ENCODE measurements at places on chromosomes 12 and 14.

GRCh38 chr12:128820723-128821432 lies 2.9 kb downstream of the SLC15A4 start:
- no peak for DNase-seq

DNA sequence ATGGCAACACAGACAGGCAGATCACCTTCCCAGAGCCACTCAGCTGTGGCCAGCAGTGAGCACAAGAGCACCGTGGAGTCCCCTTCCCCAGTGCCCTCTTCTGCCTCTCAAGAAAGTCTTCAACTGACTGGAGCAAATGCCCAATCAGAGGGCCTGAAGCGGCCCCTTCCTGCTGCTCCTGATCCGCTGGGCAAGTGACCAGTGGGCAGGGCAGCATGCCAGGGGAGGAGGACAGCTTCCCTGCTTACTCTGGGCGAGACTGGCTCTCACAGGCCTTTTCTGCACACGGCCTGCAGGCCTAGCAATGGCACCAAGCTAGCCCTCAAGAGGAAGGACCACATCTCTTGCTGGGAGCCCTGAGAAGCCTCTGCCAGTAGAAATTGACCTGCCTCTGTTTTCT lies 890 bp downstream of the KRT71 start:
- DNase-seq = no peak

- no peak for DNase-seq
Measured at GRCh38 chr12:121190523-121191031, 19.4 kb upstream of the P2RX4 start.

DNA sequence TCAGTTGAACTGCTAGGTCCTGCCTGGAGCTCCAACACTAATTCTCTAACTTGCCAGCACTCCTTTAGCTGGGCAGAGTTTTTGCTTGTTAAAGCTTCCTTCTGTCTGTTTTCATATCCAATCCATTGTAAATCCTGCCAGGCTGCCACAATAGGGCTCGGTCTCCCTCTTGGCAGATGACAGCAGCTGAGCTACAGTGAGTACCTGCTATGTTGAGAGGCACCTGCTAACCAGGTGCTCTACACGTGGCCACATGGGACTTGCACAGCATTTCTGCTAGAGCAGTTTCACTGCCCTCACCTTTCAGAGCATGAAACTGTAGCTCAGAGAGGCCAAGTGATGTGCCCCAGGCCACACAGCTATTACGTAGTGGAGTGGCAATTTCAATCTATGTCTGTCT lies 106.6 kb upstream of the NOS1 start:
- DNase-seq = no peak

DNA sequence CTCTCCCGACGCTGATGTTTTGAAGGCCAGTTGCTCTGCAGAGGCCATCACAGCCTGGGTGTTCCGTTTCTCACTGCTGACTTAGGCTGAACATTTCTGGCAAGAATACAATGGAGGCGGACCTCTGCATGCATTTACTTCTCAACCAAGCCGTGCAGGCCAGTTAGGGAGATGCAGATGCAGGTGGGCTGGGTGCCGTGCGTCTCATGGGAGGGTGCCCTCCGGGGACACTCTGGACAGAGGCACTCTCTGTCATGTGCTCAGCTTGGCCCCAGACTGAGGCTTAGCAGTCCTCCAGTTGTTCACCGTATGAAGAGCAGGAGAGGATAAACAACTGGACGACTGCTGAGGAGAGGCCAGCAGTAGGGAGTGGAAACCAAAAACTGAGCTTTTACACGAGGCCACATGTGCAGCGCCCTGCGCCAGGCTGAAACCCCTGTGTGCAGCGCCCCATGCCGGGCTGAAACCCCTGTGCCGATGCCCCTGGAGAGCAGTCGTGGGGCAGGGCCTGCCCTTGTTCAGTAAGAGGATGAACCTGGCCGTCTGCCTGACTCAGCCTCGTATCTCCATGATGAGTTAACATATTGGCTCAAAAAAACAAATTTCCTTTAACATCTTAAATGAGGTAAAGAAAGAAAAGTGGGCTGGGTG lies 32.3 kb downstream of the DDX51 start:
- no peak for DNase-seq

- no peak for DNase-seq
Measured at GRCh38 chr14:52048641-52049204, 20.1 kb downstream of the NID2 start.

DNA sequence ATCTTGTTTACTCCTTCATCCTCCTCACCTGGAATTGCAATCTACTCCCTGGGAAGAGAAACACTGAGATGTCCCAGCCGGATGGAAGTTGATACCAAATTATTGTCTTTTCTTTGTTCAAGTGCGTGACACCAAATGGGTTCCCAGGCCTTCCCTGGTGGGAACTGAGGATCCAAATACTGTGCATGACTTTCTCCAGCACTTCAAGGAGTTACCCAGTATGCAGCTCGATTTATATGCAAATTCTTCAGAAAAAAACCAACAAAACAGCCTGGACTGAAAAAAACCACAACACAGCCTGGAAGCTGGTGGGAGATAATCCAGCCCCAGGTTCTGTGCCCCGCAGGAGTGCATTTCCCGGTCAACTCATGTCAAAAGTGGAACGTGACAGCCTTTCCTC lies 310.6 kb downstream of the GLT1D1 start:
- DNase-seq = no peak

DNA sequence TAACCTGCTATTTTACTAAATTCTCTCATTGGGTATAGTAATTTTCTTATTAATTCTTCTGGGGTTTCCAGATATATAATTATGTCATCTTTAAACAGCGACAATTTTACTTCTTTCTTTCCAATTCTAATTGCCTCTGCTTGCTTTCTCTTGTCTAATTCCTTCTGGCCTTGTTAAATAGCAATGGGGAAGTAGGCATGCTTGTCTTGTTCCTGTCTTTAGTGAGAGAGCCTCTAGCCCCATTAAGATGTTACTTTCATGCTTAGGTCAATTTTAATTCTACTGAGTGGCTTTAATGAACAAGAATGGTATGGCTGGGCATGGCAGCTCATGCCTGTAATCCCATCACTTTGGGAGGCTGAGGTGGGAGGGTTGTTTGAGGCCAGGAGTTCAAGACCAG lies 31.7 kb downstream of the LRTM2 start:
- no peak for DNase-seq
